ENCODE measurements at places on chromosomes 7 and 10.
A peak's percentile ranks its signal among the peaks of the same experiment; 100 is the strongest.

DNA sequence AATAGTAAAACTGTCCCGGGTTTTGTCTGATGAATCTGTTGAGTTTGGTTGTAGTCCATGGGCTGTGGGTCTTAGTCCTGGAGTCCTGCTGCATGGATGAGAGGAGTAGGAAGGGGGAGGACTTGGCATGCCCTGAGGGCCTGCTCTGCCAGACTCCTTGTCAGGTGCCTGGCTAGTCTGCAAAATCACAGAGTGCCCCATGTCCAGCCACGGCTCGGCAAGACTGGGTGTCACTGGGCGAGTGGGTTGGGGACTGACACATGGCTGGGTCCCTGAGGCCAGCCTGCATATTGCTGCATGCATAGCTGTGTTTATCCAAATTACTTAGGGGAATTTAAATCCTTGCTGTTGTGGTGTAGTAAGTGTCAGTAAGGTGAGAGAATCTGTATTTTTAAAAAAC, 9.7 kb downstream of the MINDY4 start:
- no peaks in the 10 kb centered on the region for H3K36me3 ChIP-seq
- H3K4me3 ChIP-seq: no peak overlapping the region
- H3K4me1 ChIP-seq: no peaks in the 10 kb centered on the region
- no peak for DNase-seq

DNA sequence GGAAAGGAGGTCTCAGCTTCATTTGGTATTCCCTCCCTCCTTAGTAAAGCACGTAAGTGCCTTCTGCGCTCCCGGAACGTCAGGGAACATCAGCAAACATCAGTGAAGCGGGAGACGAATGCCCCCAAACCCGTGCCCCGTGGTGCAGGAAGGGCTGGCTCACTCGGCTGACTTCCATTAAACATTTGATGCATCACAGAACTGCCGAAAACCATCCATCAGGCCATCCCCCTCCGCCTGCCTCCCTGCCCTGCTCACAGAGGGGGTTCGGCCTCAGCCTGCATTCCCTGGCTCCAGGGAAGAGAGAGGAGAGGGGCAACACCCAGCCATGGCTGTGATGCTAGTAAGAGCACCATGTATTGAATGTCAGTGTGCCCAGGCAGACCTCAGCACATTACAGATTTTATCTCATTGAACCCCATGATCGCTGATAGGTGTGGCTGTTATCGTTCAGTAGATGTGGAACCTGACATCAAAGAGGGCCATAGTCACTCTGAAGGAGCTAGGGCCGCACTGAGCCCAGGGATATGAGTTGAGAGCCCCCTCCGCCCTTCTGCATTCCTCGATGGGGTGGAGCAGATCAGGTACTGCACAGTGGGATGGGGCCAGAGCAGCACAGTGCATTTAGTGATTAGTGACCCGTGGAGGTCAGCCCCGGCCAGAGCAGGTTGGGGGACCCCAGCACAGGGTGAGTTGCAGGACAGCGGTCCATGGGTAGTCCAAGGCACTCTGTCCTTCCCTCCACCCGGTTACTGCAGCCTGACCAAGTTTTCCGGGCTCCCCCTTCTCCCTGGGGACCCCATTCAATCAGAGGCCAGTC, 146.4 kb downstream of the RPS24 start:
- H3K27me3 ChIP-seq: peaks cover 3% of the 10 kb centered on the region
- DNase-seq: no peak
- no peak overlapping the region for H3K4me3 ChIP-seq
- H3K36me3 ChIP-seq: no peaks in the 10 kb centered on the region
- no peak overlapping the region for H3K27ac ChIP-seq
- peaks cover 5% of the 10 kb centered on the region for H3K4me1 ChIP-seq

DNA sequence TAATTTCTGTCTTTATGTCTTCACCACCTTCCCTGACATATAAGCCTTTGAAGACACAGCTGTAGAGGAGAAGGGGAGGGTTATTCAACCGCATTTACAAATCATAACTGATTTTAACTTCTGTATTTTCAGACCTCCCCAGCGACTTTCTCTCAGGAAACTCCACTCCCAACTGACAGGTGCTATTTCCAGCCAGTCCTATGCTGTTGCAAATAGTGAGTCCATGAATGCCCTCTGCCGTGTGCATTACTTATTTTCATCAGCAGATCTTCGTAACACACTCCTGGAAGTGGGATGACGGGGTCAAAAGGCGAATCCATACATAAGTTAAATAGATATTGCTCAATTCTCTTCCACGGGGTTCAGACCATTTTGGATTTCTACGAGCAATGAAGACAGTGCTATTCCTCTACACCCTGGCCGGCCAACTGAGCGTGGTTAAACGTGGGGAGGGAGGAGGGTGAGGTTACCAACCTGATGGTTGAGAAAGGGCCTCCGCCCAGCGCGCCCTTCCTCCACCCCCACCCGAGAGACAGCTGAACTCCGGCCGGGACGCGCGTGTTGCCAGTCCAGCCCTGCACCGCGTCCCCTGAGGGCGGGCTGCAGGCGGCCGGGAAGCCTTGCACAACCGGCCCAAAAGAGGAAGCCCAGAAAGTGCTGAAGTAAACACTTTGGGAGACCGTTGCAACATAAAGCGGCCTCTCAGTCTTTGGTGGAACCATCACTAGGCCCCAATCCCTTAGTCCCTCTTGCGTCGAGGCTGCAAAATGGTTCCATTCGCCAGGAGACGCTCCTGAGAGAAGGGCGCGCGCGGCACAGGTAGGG, at the start of gene APBB1IP:
Gene APBB1IP (plus strand): TSS at position 705 of the 825 bp plus-strand sequence. CDS start 53,986 bp downstream, outside the sequence.
- H3K36me3 ChIP-seq: peaks cover 11% of the 10 kb centered on the region
- peak within 1 kb of the TSS; percentile 97 for H3K4me3 ChIP-seq
- DNase-seq: peak; percentile 67
- H3K27me3 ChIP-seq: no peaks in the 10 kb centered on the region

- H3K4me1 ChIP-seq: no peaks in the 10 kb centered on the region
- no peak for DNase-seq
- peaks cover 26% of the 10 kb centered on the region for H3K36me3 ChIP-seq
- H3K27ac ChIP-seq: no peak overlapping the region
- no peak overlapping the region for H3K4me3 ChIP-seq
Observed at GRCh38 chr7:129423700-129424410, 10.4 kb upstream of the STRIP2 start.
